Activated T-cell treated with anti-CD3 and anti-CD28 coated beads, Interleukin-2, amount 50 U/mL, for 1 hour (primary cell): ENCODE measurements at places on chromosomes 6 and 20.

DNA sequence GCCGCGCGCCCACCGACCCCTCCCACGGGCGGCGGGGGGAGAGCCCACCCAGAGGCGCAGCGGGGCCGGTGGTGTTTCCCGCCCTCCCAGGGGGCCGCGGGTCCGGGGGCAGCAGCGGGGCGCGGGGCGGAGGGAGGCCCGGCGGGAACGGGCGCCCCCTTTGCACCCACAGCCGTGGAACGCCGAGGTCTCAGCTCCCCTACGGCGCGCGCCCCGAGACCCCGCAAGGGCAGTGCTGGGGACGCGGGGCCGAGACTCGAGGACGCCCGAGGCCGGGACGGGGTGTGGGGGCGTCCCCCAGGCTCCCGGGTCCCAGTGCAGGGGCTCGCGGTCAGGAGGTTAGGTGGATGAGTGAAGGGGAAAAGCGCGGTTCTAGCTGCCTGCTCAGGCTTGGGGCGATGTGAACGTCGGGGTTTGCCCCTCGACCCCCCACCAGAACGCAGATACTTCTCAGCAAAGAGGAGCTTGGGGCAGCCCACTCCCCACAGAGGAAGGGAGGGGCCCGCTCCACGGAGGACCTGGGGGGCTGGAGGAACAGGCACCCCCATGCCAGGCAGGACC, 65.5 kb upstream of the BHLHE23 start:
- DNase-seq = no peak

GRCh38 chr6:28429781-28430180, 13.5 kb downstream of the ZSCAN23 start:
- no peak for DNase-seq

GRCh38 chr6:91631227-91631626, 1044.4 kb upstream of the MAP3K7 start:
- DNase-seq = no peak

DNA sequence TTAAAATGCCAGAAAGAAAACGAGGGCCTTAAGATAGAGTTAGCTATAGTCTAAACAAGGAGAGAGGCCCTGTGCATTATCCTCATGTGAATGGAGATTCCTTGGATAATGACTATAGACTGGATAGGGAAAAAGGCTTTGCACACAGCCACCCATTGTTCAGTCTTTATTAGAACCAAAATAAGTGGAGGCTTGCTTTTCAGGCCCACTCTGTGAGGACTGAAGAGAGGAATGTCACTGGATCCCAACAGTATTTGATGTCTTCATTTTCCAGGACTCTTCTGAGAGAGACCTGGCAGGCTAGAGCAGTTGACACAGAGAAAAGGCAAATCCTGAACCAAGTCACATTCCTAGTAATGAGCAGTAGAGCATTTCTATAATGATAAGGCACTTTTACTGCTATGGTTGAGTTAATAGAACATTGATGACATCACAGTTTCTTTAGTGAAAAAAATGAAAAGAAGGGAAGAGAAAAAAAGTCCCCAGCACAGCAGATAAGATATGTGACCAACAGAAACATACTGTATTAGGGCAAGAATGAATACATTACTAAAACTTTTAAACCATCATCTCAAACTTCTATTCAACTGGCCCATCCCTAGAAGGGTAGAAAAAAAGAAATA, 315.1 kb downstream of the EPHA7 start:
- DNase-seq = no peak

DNA sequence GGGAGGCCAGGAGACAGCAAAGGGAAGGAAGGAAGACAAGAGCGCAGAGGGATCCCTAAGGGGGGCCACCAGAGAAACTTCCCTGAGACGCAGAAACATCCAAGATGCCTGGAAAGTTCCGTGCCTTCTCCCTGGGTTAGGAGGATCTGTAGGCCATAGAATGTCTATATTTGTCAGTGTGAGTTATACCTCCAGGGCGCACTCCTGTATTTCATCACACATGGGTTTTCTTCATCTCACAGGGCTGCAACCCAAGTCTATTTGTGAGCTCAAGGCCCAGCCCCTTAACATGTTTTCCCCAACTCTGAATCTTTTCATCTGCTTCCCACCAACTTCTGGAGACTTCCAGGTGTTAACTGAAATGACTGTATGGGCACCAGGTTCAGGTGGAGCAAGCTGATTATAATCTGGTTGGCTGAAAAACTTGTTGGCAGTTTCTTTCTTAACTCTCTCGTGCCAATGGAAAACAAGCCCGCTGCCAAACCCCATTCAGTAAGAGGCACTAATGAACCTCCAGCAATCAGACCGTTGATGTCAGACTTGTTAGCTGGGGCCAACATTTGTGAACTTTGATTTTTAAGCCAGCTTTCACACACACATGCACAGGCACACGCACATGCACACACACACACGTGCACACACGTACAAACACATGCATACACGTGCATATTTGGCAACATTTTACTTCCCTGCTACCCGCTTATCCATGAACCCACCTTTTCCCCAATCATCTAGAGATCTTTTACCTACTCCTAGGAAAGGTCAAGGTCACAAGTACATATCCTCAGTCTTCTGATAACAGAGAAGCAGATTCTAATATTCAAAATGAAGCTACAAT, 247.5 kb upstream of the GMDS start:
- no peak for DNase-seq

DNA sequence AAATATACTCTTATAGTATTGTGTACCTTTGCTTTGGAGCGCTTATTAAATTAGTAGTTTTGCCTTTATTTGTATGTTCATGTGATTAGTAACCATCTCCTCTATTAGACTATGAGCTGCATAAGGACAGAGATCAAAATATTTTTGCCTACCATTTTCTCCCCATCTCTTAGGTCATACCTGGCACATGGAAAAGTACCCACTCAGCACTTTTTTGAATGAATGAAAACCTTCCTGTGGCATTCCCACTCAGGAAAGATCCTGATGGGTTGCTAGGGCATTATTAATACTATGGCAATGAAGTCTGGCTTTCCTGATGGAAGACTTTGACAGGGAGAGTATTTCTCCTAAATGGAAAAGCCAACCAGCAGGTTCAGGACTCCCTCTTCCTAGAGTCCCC, 20.3 kb upstream of the CHD6 start:
- no peak for DNase-seq

GRCh38 chr6:139602577-139602976, 228.1 kb upstream of the CITED2 start:
- DNase-seq = no peak

- DNase-seq = no peak
Measured at GRCh38 chr6:133392641-133393040, 151.5 kb downstream of the EYA4 start.

DNA sequence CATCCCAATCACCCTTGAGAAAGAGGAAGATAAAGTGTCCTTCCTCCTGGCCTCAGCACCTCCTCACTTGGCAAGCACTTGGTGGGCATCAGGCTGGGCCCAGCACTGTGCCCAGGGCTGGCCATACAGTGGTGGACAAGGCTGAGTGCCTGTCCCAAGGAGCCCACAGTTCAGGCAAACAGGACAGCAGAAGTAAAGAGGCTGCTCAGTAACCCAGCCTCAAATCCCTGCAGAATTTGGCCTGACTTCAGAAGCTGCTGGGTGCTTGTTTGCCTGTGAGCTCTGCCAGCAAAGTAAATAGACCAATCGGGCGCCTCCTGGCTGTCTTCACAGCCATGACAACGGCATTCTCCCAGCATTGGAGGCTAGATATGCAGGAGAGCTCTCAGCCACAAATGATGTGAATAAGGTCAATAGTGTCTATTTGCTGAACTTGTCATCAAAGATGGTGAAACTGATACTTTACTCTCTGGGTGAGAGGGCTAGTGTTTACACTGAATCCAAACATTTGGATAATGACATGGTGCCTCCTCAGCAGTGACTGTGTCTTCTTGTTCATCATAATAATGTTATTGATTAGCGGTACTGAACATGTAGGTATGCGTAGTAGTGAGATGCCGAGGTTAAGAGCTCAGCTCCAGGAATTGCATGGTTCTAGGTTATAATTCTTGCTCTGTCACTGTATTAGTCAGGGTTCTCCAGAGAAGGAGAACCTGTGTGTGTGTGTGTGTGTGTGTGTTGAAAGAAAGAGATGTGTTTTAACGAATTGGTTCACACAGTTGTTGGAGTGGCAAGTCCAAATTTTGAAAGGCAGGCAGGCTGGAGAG, 36.9 kb upstream of the FANCE start:
- no peak for DNase-seq

DNA sequence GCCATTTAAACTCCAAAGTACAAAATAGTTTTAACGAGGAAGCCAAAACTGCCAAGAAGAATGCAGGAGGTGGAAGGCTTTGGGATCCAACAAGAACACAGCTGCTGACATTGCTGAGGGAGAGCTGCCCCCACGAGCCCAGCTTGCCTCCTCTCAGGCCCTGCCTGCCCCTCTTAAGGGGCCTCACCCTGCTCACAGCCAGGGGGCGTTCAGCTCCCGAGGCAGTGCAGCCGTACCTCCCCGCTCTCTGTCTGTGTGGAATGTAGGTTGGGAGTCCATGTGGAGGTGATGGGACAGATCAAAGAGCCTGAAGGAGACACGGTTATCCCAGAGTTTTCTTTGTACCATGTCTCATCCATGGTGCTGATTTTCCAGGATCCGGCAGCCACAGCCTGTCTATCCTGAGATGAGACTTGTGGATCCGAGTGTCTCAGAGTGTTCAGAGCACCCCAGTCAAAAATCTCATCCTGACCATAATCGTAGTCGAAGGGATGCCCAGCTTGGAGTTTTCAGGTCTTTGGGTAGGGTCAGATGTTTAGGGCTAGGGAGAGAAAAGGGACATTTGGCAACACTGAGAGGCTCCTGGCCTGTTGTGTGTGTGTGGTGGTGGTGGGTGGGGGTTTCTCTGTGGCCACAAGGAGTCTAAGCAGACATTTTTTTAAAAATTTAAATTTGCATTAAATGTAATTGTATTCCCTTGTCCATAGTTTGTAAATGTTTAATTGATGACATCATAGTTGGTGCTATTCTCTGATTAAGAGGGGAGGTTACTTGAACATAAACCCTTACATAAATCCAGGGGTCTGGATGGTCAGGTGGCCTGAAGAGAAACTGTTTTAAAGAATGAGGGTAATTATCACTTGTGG, 111.4 kb upstream of the CLDN20 start:
- no peak for DNase-seq

GRCh38 chr6:36432151-36432671, 10.4 kb downstream of the PXT1 start:
- DNase-seq = no peak

DNA sequence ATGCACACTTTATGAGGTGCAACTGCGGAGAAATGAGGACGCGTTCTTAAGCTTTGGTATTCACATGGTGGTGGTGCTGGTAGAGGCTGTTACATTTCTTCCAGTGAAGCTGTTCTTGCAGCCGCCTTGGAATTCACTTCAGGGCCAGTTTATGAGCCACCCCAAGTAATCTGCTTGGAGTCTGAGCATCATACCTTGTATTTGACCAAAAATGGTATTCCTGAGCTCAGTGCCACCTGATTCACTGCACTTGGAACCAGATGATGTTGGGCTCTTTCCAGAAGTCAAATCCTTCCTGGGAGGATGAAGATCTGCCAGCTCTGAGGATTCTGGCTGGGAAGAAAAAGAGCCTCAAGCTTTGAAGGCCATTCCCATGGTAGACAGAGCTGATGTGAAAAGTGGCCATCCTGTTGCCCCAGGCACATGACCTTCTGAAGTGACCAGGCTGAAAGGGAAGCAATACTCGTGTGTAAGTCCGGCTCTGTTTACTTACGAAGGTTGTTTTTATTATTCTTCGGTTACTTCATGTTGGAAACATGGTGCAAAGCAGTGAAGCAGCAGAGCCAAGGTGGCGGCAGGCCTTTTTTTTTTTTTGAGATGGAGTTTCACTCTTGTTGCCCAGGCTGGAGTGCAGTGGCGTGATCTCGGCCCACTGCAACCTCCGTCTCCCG, 7.7 kb downstream of the MANBAL start:
- DNase-seq = no peak

- no peak for DNase-seq
Measured at GRCh38 chr6:81756690-81757089, 4.2 kb upstream of the TENT5A start.

GRCh38 chr6:30881392-30882203, 2.7 kb upstream of the DDR1 start:
- DNase-seq = no peak

DNA sequence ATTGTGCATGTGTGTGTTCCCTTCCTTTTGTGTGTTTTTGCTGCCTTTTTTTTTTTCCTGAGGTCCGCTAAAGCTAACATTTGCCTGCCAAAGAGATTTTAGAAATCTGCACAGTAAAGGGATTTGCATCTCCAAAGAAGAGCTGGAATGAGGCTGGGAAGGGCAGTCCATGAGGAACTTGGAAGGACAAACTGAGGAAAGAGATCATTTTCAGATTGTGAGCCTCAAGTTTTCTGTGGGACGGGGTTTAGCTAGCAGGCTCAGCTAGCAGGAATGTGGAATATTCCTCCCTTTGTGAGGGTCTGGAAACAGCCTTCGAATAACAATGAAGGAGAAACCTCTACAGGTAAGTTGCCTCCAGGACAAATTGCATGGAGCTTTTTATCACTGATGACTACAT, 3.8 kb downstream of the INSM1 start:
- no peak for DNase-seq

DNA sequence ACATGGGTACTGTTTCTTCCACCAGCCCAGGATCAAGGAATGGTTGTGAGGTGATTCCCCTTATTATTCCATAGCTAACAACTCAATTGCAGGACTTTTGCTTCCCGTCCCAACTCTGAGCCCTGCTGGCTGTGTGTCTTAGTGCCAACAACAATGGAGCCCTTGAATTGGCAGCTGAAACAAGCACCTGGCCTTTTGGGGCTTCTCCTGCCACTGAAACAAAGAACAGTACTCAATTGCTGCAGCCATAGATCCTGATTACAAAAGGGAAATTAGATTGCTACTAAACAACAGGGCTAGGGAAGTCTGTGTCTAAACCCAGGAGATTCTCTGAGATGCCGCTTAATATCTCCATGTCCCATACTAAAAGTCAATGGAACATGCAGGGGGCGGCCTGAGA, 61.3 kb upstream of the CARMIL1 start:
- DNase-seq = no peak

- DNase-seq = no peak
Measured at GRCh38 chr6:126539022-126539421, 199.1 kb downstream of the CENPW start.

DNA sequence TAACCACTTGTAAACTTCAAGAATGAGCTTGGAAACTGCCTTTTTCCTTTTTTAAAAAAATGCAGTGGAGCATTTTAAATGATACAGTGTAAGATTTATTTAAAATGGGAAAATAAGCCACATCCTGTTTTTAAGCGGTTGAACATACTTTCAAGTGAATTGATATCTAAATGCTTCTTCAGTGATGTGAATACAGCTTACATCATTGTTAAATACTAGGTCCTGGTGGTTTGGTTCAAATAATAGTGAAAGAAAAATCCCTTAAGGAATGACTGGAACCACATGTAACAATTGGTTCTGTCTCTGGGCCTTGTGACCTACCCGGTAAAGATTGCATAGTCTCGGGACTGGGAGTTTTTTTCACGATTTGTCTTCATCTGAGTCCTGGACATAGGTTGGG, 44.2 kb downstream of the BMP6 start:
- no peak for DNase-seq

- DNase-seq = no peak
Measured at GRCh38 chr6:138004430-138005287, 102.6 kb downstream of the PERP start.

GRCh38 chr20:11376420-11376819, 541.3 kb upstream of the BTBD3 start:
- DNase-seq = no peak

GRCh38 chr6:131594074-131594473, 21.0 kb downstream of the ARG1 start:
- DNase-seq = no peak
